ENCODE measurements at places on chromosomes 2 and 18.

- DNase-seq, result no peak
These were observed 39.7 kb upstream of the NEDD4L start for GRCh38 chr18:58004317-58004716.

DNA sequence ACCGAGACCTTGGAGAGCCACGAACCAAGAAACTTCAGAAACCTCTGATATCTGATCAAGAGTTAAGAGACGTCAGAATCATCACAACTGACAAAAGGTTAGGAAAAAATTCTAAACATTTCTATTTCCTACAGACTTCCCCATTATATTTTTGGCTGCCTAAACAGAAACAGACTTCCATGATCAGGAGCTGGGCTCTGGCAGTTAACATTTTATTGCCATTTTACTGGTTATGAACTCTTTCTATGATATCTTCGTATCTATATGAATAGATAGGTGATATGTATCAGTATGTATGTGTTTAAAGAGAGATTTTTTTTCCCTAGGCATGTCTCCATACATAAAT, 31.1 kb upstream of the PPP1R1C start:
- DNase-seq, result no peak

DNA sequence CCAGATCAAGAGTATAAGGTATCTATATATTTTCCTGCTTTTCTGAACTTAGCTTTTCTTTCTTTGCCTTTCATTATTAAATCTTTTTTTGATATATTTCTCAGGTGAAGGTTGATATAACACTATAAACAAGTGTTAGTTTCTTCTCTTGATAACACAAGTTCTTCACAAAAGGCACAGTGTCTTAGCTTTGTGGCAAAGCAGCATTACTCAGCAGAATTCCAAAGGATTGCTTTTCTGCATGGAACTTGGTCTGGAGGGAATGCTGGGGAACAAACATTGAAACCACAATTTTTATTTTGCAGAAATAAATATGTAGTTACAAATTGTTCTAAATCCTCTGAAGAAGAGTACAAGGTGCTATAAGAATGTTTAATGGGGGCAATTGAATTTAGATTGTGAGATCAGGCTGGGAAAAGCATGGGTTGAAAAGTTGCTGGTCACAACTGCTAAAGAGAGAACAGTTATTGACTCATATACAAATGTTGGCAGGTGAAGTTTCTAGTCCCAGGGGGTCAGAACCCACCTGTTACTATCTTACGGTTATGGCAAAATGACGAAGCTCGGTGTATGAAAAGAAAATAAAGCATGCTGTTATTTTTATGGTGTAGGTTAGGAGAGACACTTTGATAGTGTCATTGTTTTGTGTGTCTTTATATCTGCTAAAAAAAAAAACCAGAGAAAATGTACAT, 68.2 kb downstream of the UBR3 start:
- no peak for DNase-seq

GRCh38 chr2:181408861-181409260, 48.3 kb upstream of the ITGA4 start:
- no peak for DNase-seq

GRCh38 chr2:236688157-236688556, 118.5 kb downstream of the ACKR3 start:
- DNase-seq, result no peak

DNA sequence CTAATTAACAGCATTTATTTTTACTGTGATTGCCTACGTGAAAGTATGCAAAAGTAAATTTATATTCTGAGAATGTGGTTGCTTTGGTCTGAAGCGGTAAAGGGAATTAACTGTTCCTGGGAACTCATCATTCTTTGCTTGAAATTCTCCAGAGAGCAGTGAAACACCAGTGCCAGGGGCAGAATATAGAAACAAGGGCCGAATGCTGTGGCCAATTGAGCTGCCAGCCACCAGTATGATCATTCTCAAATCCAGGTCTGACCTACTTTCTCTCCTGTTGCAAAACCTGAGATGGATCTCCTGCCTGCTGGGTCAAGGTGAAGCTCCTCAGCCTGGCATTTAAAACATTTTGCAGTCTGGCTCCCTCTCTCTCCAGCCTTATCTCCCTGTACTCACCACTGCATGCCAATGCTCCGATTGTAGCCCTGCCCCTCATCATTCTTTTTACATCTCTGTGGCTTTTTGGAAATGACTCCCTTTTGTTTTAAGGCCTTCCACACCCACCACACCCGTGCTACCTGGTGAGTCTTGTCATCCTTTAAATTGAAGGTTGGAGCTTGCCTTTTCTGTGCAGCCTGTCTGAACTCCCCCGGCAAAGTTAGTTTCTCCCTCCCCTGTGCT, 94.5 kb upstream of the TMEM178A start:
- no peak for DNase-seq

DNA sequence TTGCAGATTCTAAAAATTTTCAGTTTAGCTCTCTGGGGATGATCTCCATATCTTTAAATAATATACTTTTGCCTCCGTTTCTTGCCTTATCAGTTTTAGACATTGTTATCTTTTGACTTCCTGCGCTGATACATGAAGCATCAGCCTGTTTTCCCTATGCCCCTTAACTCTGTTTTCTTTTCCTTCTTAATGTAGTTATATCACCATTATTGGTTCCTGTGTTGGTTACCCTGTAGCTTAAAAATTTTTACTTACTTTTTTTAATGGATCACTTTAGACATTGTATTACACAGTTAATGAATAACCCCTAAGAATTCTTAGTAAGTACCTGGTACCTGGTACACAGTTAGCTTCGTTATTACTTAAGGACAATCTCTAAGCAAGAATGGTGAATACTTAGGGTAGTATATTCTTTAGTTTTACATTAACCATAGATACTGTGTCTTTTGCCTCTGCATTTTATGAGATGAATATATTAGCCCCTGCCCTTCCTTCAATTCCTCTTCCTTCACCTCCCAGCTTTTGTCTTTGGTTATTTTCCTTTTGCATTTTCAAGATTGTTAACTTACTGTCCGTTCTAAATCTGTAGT, 40.9 kb downstream of the BABAM2 start:
- no peak for DNase-seq

DNA sequence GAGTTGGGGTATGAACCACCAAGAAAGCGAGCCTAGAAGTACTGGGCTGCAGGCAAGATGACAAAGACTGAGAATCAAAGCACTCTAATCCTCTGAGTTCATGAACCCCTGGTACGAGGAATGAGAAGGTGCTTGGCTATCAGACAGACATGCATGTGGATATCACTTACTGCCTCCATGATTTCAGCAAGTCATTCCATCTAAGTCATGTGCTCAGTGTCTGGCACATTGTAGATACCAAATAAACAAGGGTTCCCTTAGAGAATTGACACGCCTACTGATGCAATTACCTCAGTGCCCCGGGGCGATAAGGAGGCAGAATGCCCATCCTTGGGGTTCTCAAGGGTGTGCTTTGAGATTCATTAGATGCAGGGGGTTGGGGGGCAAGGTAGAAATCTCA, 125.6 kb upstream of the PKDCC start:
- no peak for DNase-seq

DNA sequence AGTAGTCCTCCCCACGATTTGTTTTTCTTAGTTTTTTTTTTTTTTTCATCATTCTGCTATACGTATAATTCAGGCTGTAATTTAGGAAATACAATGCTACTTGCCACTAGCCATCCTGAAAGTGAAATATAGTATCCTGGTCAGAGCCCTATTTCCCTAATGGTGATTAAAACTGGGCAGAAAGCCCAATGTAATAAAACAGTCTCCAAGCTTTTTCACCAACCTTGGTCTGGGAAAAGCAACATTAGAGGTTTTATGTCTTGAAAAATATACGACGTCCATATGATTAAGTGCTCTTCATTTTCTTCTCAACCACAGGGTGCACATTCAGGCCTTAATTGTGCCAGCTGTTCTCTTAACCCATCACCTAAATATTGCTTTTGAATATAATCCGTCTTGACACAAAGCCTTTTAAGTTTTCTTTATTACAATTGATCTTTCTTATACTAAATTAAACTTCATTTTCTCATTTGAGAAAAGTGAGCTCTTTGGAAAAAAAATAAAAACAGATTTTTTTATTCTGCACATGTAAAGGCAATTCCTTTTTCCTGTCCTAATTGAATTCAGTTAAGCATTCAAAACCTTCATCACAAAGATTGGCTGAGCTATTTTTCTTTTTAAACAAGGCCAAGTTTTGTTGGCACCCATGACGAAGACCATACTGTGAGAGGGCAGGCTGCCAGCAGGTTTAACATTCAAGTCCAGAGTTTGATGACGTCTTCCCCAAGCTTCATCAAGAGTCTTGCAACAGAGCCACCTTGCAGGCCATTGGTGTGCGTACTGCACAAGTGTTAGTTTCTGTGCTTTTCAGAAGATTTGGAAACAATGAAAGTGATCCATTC, 52.7 kb downstream of the MAP2 start:
- no peak for DNase-seq

DNA sequence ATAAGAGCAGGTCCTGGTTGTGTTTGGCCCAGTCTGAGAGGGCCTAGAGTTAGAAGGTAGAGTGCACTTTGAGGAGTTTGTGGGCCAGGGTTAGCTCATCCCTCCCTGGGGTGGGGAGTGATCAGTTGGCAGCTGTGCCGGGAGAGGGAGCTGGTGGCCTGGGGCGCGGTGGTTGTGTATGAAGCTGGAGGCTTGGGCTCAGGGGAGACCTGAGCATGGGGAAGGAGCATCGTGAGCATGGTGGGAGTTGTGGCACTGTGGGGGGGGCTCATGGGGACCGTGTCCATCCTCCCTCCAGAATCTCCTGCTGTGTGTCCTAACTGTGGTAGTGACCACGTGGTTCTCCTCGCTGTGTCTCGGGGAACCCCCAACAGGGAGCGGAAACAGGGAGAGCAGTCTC, 13.6 kb downstream of the STK11IP start:
- no peak for DNase-seq

- DNase-seq, result no peak
These were observed 2.0 kb downstream of the VAMP8 start for GRCh38 chr2:85579266-85579935.

GRCh38 chr18:63098018-63098981, 221.3 kb downstream of the BCL2 start:
- no peak for DNase-seq

- DNase-seq, result no peak
These were observed 12.4 kb upstream of the IGFBP2 start for GRCh38 chr2:216620786-216621185.

DNA sequence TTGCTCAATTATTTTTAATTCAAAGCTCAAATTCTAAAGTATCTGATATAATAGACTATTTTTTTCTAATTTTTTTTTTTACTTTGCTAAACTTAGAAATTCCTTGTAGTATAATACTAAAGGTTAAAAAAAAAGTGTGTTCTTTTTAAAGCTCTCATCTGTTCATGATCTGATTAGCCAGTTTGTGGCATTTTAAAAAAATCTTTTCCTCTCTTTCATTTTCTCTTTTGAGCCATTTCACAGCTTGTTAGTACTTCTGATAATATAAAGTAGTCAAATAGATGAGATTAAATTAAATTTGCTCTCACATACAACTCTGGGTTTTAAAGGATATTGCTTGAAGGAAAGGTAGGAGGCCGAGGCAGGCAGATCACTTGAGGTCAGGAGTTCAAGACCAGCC, 40.7 kb upstream of the NEMP2 start:
- DNase-seq, result no peak

GRCh38 chr2:125634662-125635061, 1021.3 kb upstream of the GYPC start:
- no peak for DNase-seq

- no peak for DNase-seq
These were observed 356.2 kb downstream of the ZNF521 start for GRCh38 chr18:24995755-24996154.

- DNase-seq, result no peak
These were observed 25.1 kb downstream of the SPDYA start for GRCh38 chr2:28835781-28836180.

- DNase-seq, result no peak
These were observed 684 bp upstream of the ZCCHC2 start for GRCh38 chr18:62522178-62522503.

DNA sequence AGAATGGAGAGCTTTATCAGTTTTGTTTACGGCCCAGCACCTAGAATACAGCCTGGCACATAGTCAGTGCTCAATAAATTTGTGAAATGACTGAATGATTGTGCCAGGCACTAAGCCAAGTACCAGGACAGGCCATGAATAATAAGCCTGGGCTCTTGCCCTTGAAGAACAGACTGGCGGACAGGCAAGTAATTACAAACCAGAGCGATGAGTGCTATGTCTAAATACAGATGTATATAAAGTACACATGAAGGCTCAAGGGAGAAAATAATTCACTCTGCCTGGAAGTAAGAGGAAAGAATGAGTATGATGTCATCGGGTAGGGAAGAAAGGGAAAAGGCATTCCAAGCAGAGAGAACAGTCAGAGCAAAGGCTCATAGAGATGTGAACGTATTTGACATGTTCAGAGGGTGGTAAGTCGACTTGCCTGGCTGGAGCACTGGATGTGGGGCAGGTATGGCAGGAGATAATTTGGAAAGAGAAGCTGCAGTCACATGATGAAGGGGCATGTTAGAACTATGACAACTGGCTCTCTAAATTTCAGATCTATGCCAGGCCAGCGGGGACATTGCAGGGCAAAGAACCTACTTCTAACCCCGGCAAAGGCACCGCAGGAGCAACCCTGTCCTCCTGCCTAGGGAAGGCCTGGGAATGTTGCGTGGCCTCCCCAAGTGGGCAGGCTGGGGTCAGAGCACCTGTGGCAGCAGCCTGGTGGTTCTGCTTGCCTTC, 119.1 kb upstream of the STPG4 start:
- no peak for DNase-seq

DNA sequence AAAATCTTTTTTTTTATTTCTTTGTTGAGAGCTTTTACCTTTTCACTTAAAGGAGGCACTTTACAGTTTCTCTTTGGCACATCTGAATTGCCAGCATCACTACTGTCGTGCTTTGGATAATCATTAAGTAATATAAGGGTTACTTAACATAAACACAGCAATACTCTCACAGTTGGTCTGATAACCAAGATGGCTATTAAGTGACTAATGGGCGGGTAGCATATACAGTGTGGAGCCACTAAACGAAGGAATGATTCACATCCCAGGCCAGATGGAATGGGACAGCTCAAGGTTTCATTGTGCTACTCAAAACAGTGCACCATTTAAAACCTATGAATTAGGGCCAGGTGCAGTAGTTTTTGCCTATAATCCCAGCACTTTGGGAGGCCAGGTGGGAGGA, 28.1 kb downstream of the USP37 start:
- DNase-seq, result no peak

- no peak for DNase-seq
These were observed 12.7 kb upstream of the ARHGEF4 start for GRCh38 chr2:130823886-130824491.

DNA sequence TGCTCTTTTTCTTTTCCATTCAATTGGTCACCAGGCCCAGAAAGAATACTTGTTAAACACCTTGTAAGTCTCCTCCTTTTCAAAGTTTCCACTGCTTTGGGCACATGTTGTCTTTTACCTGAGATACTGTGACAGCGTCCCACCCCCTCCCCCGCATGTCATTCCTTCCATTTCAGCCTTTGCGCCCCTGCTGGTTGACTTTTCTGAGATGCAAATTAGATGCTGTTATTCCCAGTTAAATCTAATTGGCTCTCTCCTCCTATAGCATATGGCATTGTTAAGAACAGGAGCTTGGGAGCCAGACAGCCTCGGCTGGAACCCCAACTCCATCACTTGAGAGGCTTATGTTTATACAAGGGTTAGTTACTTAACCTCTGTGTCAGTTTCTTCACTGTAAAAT, 80.3 kb upstream of the GAREM1 start:
- no peak for DNase-seq

- no peak for DNase-seq
These were observed 1225.3 kb upstream of the CHAC2 start for GRCh38 chr2:52542297-52542696.

GRCh38 chr2:53087262-53087873, 680.2 kb upstream of the CHAC2 start:
- DNase-seq, result no peak

- no peak for DNase-seq
These were observed 85.7 kb downstream of the INHBB start for GRCh38 chr2:120431386-120432292.

- DNase-seq, result no peak
These were observed 65.1 kb downstream of the LOXHD1 start for GRCh38 chr18:46591783-46592391.
